ENCODE measurements at places on chromosomes 7 and 10. TPM values are rescaled to one million over a fixed set of nuclear protein-coding genes. Genes with fewer than 3 reads are reported as not detected.

Gene LIPK
- total RNA-seq: not detected

Gene ZSWIM8
- total RNA-seq: 41.1 TPM

Gene MYPN
- 0.13 TPM for total RNA-seq

Gene PTER
- total RNA-seq: 7.6 TPM

Gene HOXA7
- total RNA-seq: 40.4 TPM

Gene SMARCD3
- total RNA-seq: 91.8 TPM

Gene LRRC17
- 71.2 TPM for total RNA-seq

Gene FXYD4
- total RNA-seq: not detected

Gene NOD1
- 6.4 TPM for total RNA-seq

Gene GFRA1
- total RNA-seq: 26.5 TPM

Gene SHH
- total RNA-seq: not detected

Gene CCZ1
- 68.5 TPM for total RNA-seq

Gene VOPP1
- total RNA-seq: 89.8 TPM

Gene KCNIP2
- total RNA-seq: 0.81 TPM

Gene SLC26A3
- total RNA-seq: not detected

Gene ASB10
- not detected for total RNA-seq

Gene MYL10
- 4.1 TPM for total RNA-seq

Gene ZNF438
- 1.5 TPM for total RNA-seq

Gene ASB15
- not detected for total RNA-seq

Gene NPM3
- total RNA-seq: 238 TPM

Gene ABCB1
- not detected for total RNA-seq

Gene PIP
- total RNA-seq: not detected

Gene LRGUK
- 0.04 TPM for total RNA-seq

Gene BHLHA15
- total RNA-seq: not detected

Data from SJCRH30 (cell line).